Activated CD4-positive, alpha-beta T cell treated with anti-CD3 and anti-CD28 coated beads for 24 hours (primary cell): ENCODE measurements at places on chromosomes 4 and X.

- DNase-seq, result no peak
These were observed 183.3 kb downstream of the KDR start for GRCh38 chr4:54941994-54942552.

DNA sequence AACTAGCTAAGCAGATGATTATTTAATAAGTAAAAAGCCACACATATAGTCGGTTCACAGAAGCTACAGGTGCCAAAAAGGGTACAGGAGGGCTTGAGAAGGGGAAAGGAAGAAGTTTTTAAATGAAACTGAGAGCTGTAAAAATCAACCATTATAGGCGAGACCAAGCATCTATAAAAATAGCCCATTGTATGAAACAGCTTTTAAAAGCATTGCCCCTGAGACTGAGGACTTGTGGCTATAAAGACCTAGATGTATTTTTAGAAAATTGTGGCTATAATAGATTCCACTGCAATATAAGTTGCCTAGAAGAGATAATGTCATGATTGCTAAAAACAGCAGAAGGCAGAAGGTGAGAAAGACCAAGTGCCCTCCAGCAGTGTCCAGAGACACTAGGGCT is 15.0 kb upstream of the TTC29 start:
- DNase-seq, result no peak

DNA sequence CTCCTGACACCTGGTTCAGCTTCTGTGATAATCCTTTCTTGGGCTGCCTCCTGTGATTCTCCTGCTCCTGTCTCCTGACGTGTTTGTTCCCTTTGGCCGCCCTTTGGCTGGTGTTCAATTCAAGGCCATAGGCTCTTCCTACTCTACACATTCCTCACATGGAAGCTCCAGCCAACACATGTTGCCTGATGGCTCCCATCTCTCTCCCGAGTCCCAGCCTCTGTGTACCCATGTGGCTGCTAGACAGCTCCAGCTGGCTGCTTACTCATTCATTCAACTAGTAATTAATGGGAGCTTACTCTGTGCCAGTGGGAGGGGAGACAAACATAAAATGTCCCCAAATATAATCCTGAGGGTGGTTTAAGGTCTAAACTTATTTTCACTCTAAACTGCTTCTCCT is 9.2 kb upstream of the MED28 start:
- DNase-seq, result no peak

DNA sequence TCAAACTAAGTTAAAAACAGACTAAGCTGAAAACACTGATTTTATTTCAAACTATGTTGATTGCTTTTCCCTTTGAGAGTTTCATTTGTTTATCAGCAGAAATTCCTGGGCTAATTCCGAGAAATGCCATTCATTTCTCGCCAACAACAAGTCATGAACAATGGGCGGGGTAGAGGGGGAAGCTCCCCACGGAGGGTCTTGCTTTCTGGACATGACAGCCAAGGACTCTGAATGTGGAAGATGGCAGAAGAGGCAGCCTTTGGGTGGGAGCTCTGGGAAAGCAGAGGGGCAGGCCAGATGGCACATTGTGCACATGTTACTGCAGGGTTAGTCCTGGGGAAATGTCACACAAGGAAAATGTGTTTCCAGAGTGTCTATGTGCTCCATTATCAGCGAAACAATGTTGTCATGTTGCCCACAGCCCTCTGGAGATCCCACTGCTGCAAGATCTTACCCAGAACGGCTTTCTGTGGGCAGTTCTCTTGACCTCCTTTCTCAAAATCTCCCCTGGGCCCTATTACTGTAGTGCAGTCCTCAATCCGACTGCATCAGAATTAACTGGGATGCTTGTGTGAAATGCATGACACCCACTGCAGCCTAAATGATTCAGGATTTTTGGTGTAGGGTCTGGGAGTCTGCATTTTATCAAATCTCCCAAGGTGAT is 45.0 kb downstream of the CHRDL1 start:
- DNase-seq, result no peak

DNA sequence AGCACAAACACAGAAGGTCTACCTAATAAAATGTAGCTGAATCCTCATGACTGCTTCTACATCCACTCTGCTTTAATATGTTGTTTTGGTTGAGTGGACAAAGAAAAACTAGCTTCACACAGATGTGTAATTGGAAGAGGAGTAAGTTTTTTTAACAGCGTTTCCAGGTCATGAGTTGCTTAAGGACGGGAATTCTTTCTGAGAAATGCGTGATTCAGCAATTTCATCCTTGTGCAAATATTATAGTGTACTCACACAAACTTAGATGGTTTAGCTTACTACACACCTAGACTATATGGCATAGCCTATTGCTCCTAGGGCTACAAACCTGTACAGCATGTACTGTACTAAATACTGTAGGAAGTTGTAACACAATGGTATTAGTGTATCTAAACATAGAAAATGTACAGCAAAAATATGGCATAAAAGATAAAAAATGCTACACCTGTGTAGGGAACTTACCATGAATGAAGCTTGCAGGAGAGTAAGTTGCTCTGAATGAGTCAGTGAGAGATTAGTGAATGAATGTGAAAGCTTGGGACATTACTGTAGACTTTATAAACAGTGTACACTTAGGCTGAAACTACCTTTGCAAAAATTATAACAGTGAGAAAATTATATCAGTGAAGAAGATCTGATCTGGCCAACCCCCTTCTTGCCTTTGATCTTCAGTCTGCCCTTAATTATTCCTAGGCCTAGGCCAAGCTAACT is 70.8 kb upstream of the IL15 start:
- DNase-seq, result no peak

GRCh38 chrX:10859353-10859752 is 239.0 kb upstream of the MID1 start:
- no peak for DNase-seq

DNA sequence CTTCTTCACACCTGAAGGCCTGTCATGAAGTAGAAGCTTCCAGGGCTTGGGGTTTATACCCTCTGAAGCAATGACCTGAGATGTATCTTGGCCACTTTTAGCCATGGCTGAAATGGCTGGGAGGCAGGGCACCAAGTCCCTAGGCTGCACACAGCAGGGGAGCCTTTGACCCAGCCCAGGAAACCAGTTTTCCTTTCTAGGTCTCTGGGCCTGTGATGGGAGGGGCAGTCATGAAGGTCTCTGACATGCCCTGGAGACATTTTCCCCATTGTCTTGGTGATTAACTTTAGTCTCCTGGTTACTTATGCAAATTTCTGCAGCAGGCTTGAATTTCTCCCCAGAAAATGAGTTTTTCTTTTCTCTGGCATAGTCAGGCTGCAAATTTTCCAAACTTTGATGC is 511.0 kb upstream of the KLHL4 start:
- no peak for DNase-seq

DNA sequence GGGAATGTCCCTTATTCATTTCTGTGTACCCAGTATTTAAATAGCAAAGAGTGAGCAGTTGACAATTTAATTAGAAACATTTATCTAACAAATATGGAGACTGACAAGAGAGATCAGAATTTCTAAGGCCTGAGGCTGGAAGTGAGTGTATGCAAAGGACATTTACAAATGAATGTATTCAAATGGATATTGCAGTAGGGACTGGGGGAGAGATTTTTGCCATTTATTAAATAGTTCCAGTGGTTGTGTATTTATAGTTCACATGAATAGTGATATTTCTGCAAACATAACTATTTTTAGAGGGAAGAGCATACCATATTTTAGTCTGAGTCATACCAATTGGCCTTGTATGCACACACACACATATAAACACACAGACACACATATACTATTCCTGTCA is 592.4 kb downstream of the GLUD2 start:
- DNase-seq, result no peak

DNA sequence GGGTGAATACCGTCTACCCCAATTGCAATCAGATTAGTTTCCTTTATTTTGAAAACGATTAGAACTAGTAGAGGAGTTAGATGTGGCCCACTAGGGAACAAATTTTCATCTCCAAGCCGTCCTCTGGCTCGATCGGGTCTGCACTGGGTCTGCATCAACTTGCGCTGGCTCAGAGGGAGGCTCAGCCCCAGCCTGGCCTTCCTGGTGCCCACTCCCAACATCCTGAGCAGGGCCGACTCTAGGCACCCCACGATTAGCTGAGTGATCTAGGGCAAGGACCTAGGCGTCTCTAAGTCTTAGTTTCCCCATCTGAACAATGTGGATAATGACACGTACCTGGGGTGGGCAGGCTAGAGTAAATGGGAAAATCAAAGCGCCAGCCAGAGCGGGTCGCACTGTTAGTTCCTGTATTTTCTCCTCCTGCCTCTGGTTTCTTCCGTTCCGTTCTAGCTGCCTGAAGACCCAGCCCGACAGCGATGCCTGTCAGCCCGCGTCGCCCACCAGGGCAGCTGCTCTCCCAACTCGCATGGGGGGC is 7.7 kb upstream of the HAND2 start:
- no peak for DNase-seq

DNA sequence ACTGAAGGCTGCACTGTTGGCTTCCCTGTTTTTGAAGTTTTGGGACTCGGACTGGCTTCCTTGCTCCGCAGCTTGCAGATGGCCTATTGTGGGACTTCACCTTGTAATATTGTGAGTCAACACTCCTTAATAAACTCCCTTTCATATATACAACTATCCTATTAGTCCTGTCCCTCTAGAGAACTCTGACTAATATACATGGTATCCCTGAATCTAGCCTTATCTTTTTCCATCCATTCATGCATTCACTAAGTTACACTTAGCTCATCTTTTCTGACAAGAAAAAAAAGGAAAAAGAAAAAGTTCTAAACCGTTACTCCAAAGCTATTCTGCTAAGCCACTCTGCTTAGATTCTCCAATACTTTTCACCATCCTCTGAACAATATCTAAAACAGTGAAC is 1260.2 kb upstream of the PCDH7 start:
- DNase-seq, result no peak

- DNase-seq, result no peak
These were observed 9.3 kb upstream of the ALG13 start for GRCh38 chrX:111671668-111672067.

- no peak for DNase-seq
These were observed 343.7 kb downstream of the MID1IP1 start for GRCh38 chrX:39144956-39145355.

GRCh38 chrX:130336531-130336930 is 3.2 kb upstream of the SLC25A14 start:
- no peak for DNase-seq

GRCh38 chr4:28082686-28083390 is 1222.2 kb downstream of the STIM2 start:
- DNase-seq, result no peak

DNA sequence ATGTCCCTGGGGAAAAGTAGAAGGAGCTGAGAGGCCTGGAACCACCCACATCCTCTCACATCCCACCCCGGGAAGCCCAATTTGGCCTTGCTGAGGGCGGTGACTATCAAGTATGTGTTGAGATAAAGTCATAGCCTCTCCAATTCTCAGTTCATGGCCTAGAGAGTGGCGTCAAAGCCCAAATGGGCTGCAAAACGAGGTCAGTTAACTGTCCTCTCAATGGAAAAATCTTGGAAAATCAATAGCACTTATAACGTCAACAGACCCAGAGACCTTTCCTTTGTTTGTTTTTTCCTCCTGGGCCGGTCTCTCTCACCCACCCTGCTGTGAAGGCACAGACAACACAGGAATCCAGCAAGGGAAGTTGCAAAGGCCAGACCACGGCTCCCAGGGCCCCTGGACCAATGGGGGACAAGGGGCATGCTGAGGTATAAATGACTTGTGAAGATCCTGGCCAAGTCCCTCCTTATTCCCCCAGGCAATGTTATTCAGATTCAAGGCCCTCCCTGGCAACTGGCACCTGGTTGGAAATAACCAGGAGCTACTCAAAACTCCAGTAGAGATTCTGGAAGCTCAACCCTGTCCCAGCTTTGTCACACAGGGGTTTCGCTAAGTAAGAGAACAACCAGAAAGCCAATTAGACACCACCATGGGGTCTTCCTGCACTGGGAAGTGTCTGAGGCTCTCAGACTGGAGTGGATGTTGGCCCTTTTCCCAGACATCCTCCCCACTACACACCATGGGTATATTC is 38.6 kb downstream of the TSC22D3 start:
- no peak for DNase-seq

DNA sequence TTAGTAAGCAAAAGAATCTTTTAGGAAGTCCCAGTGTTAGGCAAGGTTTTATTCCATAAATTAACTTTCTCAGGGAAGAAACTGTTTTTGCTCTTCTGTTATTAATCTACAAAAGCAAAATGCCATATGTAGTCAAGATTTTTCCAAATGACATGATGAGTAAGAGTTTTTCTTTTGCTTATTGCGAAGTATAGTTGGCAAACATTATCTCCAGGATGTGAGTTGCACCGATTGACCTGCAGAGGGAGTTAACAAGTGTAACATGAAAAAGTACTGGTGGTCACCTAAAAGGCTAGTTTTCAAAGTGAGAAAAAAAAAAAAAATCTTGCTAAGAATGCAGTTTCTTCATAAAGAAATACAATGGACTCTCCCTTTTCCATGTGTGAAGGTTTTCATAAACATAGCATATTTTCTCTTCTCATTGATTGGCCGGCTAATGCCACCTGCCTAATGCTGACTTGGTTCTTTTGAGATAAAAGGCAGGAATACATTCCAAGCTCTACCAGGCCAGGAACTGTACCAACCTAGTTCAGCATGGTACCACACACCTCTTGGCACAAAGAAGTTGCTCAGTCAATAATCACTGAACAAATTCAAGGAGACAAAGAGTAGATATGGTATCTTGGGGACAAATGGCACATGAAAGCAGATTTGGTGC is 100.2 kb downstream of the LNX1 start:
- no peak for DNase-seq

DNA sequence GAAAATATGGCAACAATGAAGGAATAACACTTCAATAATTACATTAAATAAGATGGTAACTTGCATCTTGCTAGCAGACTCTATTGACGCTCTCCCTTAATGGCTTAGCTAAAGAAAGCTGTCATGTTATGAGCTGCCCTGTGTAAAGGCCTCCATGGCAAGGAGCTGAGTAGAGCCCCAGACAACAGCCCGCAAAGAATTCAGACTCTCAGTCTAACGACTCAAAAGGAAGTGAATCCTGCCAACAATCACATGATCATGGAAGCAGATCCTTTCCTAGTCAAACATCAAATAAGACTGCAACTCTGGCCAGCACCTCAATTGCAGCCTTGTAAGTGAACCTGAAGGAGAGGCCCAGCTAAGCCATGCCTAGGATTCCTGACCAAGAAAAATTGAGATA is 157.6 kb downstream of the MAB21L2 start:
- no peak for DNase-seq
